ENCODE measurements at places on chromosomes 7 and 10.

DNA sequence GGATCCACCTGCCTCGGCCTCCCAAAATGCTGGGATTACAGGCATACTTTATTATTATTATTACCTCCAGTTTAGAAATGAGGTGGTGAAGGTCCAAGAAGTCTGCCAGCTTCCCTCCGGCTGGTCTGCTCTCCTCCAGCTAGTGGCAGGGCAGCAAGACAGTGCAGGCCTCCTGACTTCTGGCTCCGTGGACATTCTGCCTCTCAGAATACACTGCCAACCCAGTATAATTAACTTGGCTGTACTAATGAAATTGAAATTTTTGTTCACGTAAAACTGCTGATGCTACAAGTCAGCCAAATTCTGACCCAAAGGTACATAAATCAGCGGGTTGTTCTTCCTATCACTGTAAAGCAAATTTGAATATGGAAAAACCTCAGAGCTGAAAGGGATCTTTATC is 7.6 kb upstream of the PDE1C start:
- DNase-seq: peak; percentile 50

DNA sequence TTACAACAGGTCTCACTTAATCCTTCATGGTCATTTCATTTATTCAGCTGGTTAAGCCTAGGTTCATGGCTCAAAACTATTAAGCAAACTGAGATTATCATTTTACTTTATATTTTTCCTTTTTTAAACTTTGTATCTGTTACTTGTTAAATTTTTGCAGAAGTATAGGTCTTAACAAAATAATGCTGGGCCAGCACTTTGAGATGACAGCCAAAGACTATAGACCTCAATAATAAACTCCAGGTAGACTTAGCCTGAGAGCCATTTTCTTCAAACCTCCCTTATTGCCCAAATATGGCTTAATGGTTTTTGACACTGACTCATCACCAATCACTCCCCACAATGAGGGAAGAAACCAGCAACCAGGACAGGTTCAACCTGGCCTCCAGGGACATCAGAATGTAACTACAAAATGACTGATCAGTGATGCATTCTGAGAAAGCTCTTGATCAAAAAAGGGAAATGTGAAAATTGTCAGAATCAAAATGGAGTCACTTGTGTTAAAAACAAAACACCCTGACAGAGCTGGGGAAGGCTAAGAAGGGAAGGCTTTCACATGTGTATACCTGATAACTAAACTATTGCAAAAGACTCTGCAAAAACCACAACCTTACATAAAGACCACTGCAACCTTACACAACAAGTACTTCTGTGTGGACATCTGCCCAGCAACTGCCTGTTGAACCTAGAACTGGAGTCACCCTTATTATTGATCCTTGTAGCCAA is 2.1 kb upstream of the CCDC126 start:
- DNase-seq: no peak

GRCh38 chr7:25726781-25727311 is 425.2 kb upstream of the NFE2L3 start:
- DNase-seq: no peak

DNA sequence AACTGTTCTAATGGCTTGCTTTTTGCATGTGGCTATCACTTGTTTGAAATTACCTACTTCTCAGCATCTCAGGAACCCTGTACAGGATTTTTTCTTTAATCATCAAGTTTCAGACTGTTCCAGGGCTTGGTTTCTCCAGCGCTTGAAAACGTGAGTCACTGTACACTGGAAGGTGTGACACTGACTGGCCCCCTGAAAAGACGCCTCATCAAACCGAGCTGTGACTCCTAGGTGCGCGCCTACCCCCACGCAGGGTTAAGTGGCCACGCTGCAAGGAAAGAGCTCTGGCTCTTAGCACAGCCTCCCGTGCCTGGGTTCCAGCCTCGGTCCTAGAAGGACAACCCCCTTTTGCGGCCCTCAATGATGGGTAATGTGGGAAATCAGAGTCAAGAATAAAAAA is 81.0 kb downstream of the EBF3 start:
- DNase-seq: no peak

DNA sequence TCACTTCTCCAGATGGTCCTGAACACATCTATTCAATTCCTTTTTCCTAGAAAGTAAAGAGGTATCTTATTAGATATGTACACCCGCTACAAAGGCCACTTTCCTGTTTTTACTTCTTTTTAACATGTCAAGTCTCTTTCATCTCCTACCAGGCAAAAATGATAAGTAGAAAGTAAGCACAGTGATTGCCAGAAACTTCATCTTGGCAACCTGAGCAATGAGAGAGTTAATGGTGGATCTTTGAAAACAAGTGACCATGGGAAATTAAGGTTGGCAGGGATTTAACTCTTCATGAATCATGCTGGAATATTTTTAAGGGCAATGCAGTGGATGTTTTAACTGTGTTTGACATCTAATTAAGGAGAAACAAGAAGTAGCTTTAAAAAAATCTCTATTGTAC is 2.7 kb downstream of the SEMA3A start:
- DNase-seq: no peak

- no peak for DNase-seq
Observed at GRCh38 chr10:52617346-52617745, 155.2 kb downstream of the MBL2 start.

GRCh38 chr7:23115991-23116390 is 10.4 kb downstream of the KLHL7 start:
- DNase-seq: no peak

GRCh38 chr7:105013816-105014692 is at the start of gene KMT2E:
KMT2E (plus strand) TSS chr7:105014205; CDS start chr7:105040953, 26,748 bp downstream.
- DNase-seq: peak; percentile 97

- DNase-seq: no peak
Observed at GRCh38 chr10:491667-492424, 197.6 kb downstream of the DIP2C start.

- no peak for DNase-seq
Observed at GRCh38 chr10:2791774-2792443, 275.4 kb upstream of the PFKP start.

DNA sequence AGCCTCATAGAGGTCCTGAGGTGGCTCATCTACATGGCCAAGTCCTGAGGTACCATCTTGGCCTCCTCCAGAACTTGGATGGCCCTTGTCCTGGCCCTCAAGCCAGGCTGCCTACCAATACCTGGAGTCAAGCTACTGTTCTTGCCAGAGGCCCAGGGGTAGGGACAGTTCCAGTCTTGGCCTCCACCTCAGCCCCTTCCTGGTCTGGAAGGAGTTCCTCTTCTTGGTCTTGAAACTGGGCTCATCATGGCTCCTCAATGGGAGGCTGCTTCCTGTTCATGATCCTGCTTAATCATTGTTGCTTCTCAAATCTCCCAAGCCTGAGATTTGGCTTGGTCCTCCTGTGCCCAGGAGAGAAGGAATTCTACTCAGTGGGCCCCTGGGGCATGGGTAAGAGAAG is 3.9 kb downstream of the HPS6 start:
- no peak for DNase-seq

DNA sequence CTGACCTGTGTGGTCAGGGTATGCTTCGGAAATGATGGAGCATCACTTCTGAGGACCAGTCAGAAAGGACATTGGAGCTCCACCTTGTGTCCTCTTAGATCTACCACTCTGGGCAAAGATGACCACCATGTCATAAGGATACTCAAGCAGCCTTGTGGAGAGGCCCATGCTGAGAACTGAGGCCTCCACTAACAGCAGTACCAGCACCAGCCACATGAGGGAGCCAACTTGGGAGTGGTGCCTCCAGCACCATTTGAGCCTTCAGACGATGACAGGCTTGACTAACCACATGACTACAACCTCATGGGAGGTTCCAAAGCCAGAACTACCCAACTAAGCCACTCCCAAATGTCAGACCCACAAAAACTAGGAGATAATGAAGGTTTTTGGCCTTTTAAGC is 116.0 kb downstream of the NPTX2 start:
- DNase-seq: peak; percentile 52

DNA sequence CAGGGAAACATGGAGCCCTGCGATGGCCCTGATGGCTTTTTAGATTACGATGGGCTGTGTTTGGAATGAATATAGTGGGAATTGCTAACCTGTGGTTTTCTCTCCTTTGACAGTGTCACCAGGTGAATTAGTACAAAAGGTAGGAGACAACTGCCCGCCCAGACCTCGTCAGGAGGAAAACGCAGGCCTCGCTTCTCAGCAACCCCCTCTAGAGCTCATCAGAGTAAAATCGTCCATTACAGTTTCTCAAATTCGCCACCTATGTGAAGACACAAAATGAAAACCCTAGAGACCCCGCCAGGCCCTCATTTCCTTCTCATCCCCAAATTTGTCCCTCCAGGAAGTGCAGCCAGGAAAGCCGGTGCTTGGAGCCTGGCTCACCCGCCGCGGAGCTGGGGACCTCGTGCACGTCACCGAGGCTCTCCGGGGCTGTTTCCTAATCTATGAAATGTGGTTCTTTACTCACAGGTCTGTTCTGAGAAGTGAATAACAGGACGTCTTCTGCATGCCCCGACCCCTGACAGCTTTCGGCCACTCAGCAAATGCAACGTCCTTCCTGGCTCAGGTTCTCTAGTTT is 143.7 kb downstream of the VIPR2 start:
- DNase-seq: peak; percentile 25

GRCh38 chr10:34168439-34168838 is 646.7 kb downstream of the PARD3 start:
- DNase-seq: no peak

DNA sequence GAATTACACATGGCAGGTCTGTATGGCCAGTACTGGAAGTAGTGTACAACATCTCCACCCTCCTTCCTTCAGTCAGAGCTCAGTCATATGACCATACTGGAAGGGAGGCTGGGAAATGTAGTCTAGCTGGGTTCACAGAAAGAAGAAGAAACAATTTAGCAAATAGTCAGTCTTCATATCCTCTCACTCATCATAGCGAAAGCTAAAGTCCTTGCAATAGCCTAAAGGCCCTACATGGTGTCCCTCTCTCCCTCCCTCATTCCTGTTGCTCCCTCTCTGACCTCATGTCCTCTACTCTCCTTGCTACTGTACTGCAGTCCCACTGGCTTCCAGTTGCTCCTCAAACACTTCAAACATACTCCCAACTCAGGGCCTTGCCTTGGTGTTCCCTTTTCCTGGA is 4.3 kb upstream of the CALU start:
- no peak for DNase-seq

- peak; percentile 63 for DNase-seq
Observed at GRCh38 chr7:142391191-142391992, 133.5 kb upstream of the PRSS58 start.

GRCh38 chr7:1176891-1177373 is 16.9 kb upstream of the ZFAND2A start:
- peak; percentile 86 for DNase-seq

DNA sequence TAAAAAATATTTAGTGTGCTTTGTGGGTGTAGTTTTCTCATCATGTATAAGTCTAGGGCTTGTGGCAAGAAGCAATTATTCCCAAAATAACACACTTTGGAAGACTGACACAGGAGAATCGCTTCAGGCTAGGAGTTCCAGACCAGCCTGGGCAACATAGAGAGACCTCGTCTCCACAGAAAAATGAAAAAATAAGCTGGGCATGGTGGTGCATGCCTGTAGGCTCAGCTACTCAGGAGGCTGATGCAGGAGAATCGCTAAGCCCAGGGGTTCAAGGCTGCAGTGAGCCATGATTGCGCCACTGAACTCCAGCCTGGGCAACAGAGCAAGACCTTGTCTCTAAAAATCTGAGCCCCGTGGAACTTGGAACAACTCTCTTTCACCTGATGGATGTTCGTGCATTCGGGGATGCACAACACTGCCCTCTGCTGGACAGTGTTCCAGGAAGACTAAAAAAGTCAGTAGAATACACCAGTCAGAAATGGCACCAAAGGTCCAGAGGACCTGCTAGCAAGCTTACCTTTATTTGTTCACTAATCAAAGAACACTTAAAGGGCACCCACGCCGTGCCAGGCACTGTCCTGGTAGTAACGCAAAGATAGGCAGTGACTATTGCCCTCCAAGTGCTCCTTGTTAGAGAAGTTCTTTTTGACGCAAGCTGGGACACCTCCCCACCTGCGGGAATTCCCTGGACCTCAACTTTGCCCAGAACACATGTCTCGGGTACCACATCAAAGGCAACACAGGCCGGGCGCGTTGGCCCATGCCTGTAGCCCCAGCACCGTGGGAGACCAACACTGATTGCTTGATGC is 81.9 kb upstream of the CALN1 start:
- peak; percentile 75 for DNase-seq

DNA sequence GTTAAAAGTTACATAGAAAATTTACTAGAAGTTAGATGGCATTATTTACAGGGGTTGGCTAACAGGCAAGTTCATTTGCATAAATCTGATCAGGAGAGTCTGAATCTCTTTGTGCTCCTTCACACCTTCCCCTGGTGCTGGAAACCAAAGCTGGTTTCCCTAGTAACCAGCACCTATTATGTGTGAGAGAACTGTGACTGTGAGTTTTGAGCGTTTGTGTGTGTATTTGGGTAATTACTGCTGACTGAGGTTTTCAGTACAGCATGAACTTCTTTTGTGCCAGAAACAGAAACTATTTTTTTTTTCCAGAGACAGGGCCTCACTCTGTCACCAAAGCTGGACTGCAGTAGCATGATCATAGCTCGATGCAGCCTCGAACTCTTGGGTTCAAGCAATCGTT is 10.3 kb upstream of the IFIT1B start:
- DNase-seq: no peak

GRCh38 chr7:134355004-134355525 is 38.3 kb upstream of the SLC35B4 start:
- no peak for DNase-seq

DNA sequence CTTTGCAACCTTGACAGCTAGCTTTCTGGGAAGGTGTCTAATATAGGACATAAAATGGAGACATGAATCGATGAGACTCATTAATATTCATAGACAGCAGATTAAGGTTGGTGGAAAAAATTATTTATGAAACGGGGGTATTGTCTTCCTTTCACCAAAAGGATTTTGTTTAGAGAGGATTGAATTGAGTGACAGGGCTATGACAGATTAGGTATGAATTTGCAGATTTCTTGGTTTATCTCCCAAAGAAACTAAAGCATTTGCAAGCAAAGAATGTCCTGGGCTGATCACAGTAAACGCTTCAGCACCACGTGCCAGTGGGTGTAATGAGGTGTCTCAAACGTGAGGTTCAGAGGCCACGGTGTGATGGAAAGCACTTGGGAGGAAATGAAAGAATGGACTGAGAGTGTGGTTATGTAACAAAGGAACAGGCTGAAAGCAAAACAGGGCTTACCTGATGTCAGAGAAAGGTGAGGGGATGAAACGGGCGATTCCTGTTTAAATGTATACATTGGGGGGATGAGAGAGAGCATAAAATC is 329.2 kb upstream of the NPVF start:
- no peak for DNase-seq

DNA sequence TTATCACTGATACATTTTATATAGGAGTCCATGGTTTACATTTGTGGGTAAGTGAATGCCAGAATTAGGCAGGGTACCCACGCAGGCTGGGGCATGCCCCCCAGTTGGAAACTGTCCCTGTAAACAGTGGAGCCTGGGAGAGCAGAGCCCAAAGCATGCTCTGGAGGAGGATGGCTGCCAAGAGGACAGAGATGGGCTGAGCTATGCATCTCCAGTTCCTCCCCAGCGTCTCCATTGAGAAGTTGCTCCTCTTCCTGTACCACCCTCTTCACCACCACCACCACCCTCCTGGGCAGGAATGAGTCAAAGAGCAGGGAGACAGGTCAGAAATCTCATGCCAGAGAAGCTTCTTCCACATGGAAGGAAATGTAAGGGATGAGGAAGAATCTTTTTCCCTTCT is 67.7 kb upstream of the KMT2E start:
- no peak for DNase-seq

Measured in NCI-H526 (cell line).